ENCODE measurements at places on chromosomes 16 and 17. TPM values are rescaled to one million over a fixed set of nuclear protein-coding genes. Genes with fewer than 3 reads are reported as not detected.

SUMO2 gene
- 548 TPM for polyA plus RNA-seq

KRT20 gene
- polyA plus RNA-seq = not detected

CDH1 gene
- polyA plus RNA-seq = not detected

MARVELD3 gene
- polyA plus RNA-seq = 0.08 TPM

TEX14 gene
- polyA plus RNA-seq = 2.9 TPM
